ENCODE measurements at places on chromosomes 2 and 18. TPM values are rescaled to one million over a fixed set of nuclear protein-coding genes. Genes with fewer than 3 reads are reported as not detected.

GRCh38 chr18:13317801-13318200, 99.2 kb downstream of the LDLRAD4 start:
- no peaks in the 10 kb centered on the region for H3K27me3 ChIP-seq
- H3K36me3 ChIP-seq = no peaks in the 10 kb centered on the region
- no peak overlapping the region for H3K4me3 ChIP-seq
- no peaks in the 10 kb centered on the region for H3K4me1 ChIP-seq
- no peak for DNase-seq

GRCh38 chr18:74796841-74797576, 199.3 kb downstream of the ZNF407 start:
- peak; percentile 8 for DNase-seq
- H3K36me3 ChIP-seq = no peaks in the 10 kb centered on the region
- H3K27ac ChIP-seq = no peak overlapping the region
- peak overlapping the region; percentile 30 for H3K4me3 ChIP-seq
- H3K4me1 ChIP-seq = peaks cover 20% of the 10 kb centered on the region

GRCh38 chr2:234252772-234253171, 202.3 kb downstream of the SPP2 start:
- H3K4me1 ChIP-seq = peaks cover 13% of the 10 kb centered on the region
- no peaks in the 10 kb centered on the region for H3K36me3 ChIP-seq
- no peak overlapping the region for H3K4me3 ChIP-seq
- H3K27ac ChIP-seq = no peak overlapping the region
- no peak for DNase-seq

DNA sequence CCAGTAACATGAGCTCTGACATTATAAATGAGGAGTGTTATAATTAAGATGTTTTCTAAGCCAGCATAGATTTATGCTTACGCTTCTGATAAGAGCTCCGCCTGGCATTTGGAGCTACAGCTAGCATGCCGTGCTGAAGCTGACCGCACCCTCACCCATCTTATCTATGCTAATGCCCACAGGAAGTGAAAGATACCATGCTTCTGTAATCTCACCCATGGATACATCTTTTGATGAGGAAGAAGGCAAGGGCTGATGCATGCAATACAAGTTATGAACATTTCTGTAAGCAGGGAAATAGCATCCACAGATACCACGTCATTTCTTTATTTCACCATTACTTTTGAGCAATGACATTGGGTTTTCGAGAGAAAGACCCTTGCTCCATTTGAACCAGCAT, 82.3 kb downstream of the ARL4C start:
- H3K4me1 ChIP-seq = peaks cover 6% of the 10 kb centered on the region
- no peak overlapping the region for H3K4me3 ChIP-seq
- H3K27me3 ChIP-seq = no peaks in the 10 kb centered on the region
- H3K27ac ChIP-seq = no peak overlapping the region
- no peak for DNase-seq

DNA sequence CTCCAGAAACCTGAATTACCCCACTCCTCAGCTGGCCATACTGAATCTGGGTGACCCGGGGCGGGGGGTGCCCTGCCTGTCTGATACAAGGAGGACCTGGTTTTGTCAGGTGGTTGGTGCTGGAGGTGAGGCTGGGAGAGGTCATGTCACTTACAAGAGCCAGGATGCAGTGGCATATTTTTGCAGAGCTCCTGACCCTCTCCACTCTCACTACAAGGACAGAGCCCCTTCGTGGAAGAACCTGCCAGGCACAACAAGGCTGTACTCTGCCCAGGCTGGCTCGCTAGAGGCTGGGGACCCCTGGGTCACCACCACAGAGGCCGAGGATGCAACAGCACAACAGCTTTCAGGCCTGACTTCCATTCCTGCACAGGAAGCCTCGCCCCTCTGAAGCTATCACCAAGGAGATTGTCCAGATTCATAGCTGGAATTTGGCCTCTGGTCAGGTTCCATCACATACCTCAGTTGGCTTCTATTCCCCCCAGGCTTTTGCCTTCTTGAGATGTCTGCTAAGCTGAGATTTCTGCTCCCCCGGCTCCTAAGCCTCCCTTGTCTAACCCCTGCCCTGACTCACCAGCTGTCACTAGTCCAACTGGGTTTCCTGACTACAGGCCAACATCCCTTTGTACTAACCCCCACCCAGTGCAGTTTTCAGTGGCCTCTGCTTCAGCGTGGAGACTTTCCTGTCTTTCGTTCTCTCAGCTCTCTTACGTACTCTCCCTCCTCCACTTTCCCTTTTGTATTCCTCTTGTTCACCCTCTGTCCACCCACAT, 132.5 kb upstream of the EPAS1 start:
- H3K36me3 ChIP-seq = no peaks in the 10 kb centered on the region
- no peak for DNase-seq
- H3K4me1 ChIP-seq = peaks cover 26% of the 10 kb centered on the region
- H3K27ac ChIP-seq = no peak overlapping the region
- no peak overlapping the region for H3K4me3 ChIP-seq

GRCh38 chr2:162301151-162301804, 17.2 kb downstream of the IFIH1 start:
- no peaks in the 10 kb centered on the region for H3K27me3 ChIP-seq
- H3K27ac ChIP-seq = no peak overlapping the region
- peak; percentile 41 for DNase-seq
- no peaks in the 10 kb centered on the region for H3K36me3 ChIP-seq
- H3K4me1 ChIP-seq = no peaks in the 10 kb centered on the region

DNA sequence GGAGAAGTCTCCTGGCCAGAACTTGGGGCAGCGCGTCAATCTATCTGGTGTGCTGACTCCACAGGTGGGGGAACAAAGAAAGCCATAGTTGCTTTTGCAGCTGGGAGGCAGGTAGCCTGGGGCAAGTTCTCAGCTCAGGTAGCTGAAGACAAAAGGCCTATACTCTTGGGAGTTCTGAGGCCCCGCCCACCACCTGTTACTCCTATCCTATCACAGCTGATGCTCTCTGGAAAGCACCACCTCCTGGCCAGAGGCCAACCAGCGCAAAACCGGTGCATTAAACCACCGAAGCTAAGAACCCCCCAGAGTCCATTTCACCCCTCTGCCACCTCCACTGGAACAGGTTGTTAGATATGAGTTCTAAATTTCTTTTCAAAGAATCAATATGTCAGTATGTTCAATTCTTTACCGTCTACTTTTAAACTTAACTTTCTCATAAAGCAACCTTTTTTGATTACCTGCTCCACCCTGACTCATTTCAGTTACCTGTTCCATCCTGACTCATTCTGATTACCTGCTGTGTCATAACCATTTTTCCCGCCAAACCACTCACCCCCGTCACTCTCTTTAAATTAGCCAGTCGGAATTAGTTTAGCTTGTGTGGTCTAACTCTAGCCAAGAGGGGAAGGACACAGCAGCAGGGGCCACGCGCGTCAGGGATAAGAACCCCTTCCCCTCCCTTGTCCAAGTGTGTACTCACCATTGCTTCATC, 43.4 kb downstream of the UPP2 start:
- H3K27ac ChIP-seq = no peak overlapping the region
- peaks cover 9% of the 10 kb centered on the region for H3K4me1 ChIP-seq
- DNase-seq = peak; percentile 8
- H3K36me3 ChIP-seq = no peaks in the 10 kb centered on the region

DNA sequence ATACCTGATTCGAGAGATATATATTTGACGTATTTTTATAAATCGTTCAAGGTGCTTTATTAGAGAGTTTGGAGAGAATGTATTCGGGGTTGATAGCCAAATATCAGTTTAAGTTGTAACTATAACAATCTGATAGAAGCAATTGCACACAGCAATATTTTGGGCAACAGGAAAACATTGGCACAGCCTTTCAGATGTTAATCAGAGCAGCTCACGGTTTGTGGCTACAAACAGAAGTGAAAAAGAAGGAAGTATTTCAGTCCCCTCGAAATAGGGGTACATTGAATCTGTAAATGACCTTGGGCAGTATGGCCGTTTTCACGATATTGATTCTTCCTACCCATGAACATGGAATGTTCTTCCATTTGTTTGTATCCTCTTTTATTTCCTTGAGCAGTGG, 20.6 kb downstream of the SERPINB10 start:
- H3K27me3 ChIP-seq = no peaks in the 10 kb centered on the region
- no peaks in the 10 kb centered on the region for H3K4me1 ChIP-seq
- DNase-seq = no peak
- H3K4me3 ChIP-seq = no peak overlapping the region
- H3K27ac ChIP-seq = no peak overlapping the region

GRCh38 chr18:12803069-12803936, 80.7 kb downstream of the PTPN2 start:
- peaks cover 6% of the 10 kb centered on the region for H3K36me3 ChIP-seq
- no peak overlapping the region for H3K4me3 ChIP-seq
- no peak overlapping the region for H3K27ac ChIP-seq
- H3K4me1 ChIP-seq = no peaks in the 10 kb centered on the region
- H3K27me3 ChIP-seq = no peaks in the 10 kb centered on the region

DNA sequence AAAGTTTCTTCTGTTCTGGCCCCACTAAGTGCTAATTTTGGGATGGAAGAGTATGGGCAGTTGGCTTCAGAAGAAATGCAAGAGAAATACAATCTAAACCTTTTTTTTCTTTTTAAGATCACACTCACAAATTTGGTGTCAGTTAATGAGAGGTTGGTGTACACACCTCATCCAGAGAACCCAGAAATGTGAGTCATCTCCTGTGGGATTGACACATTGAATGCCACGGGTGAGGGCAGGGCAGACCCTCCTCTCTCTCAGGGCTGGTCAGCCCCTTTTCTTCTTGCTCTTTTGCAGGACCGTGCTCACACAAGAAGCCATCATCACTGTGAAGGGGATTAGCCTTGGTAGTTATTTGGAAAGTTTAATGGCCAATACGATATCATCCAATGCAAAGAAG, 19.2 kb downstream of the PRELID3A start:
- no peak overlapping the region for H3K27ac ChIP-seq
- no peaks in the 10 kb centered on the region for H3K4me1 ChIP-seq
- no peak for DNase-seq
- no peak overlapping the region for H3K4me3 ChIP-seq
- peaks cover 2% of the 10 kb centered on the region for H3K36me3 ChIP-seq

- no peaks in the 10 kb centered on the region for H3K36me3 ChIP-seq
- no peak overlapping the region for H3K4me3 ChIP-seq
- H3K4me1 ChIP-seq = no peaks in the 10 kb centered on the region
- no peak overlapping the region for H3K27ac ChIP-seq
- peak; percentile 37 for DNase-seq
Observed at GRCh38 chr2:203650860-203651613, 55.4 kb upstream of the CD28 start.

- no peak for DNase-seq
- H3K27me3 ChIP-seq = no peaks in the 10 kb centered on the region
- no peaks in the 10 kb centered on the region for H3K4me1 ChIP-seq
- no peak overlapping the region for H3K27ac ChIP-seq
Observed at GRCh38 chr2:74577448-74577847, 22.9 kb downstream of the DOK1 start.

GRCh38 chr2:21276163-21276562, 152.4 kb downstream of the TDRD15 start:
- H3K4me1 ChIP-seq = no peaks in the 10 kb centered on the region
- H3K27ac ChIP-seq = no peak overlapping the region
- H3K27me3 ChIP-seq = peaks cover 4% of the 10 kb centered on the region
- H3K36me3 ChIP-seq = no peaks in the 10 kb centered on the region
- H3K4me3 ChIP-seq = no peak overlapping the region

- H3K4me1 ChIP-seq = no peaks in the 10 kb centered on the region
- no peak for DNase-seq
- H3K36me3 ChIP-seq = peaks cover 60% of the 10 kb centered on the region
- no peak overlapping the region for H3K4me3 ChIP-seq
- no peak overlapping the region for H3K27ac ChIP-seq
Observed at GRCh38 chr2:231069379-231070054, 12.8 kb downstream of the PSMD1 start.

DNA sequence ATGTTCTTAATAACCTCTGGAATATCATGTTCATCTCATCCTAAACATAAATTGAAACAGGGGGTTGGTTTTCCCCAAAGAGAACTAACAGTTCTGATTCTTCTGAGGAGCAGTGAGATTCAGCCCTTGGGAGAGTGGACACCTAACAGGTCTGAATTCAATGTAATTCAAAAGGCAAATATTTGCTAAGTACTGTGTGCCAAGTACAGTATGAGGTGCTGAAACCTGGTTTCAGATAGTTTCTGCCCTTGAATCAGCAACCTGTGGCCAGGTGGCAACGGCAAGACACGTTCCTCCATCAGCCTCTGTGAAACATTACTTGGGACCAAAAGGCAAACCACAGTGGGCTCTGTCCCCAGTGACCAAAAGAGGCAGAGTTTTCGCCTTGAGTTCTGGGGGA, 1.3 kb downstream of the LRRC30 start:
- DNase-seq = no peak
- no peaks in the 10 kb centered on the region for H3K4me1 ChIP-seq
- H3K36me3 ChIP-seq = no peaks in the 10 kb centered on the region
- no peaks in the 10 kb centered on the region for H3K27me3 ChIP-seq
- H3K27ac ChIP-seq = no peak overlapping the region

GRCh38 chr18:11840493-11840892, 10.7 kb upstream of the CHMP1B start:
- H3K4me1 ChIP-seq = no peaks in the 10 kb centered on the region
- no peaks in the 10 kb centered on the region for H3K36me3 ChIP-seq
- no peak overlapping the region for H3K27ac ChIP-seq
- no peaks in the 10 kb centered on the region for H3K27me3 ChIP-seq

GRCh38 chr2:54149638-54150441, 34.4 kb downstream of the ACYP2 start:
- no peaks in the 10 kb centered on the region for H3K27me3 ChIP-seq
- H3K27ac ChIP-seq = no peak overlapping the region
- no peak overlapping the region for H3K4me3 ChIP-seq
- no peak for DNase-seq
- no peaks in the 10 kb centered on the region for H3K36me3 ChIP-seq

DNA sequence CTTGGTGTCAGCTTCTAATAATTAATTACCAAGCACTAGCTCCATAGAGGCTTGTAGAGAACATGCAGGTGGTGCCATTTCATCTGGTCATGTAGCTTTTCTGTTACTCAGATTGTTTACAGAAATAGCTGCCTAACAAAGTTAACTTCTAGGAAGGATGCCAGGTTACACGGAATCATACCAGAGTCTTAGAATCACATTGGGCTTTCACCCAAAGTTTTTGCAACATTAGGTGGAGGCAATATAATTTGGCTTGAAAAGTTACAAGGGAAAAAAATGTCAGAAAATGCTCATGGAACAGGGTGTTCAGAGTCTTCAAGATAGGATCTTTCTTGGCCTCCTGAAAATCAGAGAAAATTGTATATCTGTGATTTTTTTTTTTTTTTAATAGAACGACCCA, 135.6 kb downstream of the ARHGAP15 start:
- no peaks in the 10 kb centered on the region for H3K27me3 ChIP-seq
- no peaks in the 10 kb centered on the region for H3K4me1 ChIP-seq
- H3K27ac ChIP-seq = no peak overlapping the region
- DNase-seq = no peak

The NHEJ1 gene
- total RNA-seq = 16.4 TPM

The VWC2L gene
- total RNA-seq = not detected

The TCF23 gene
- not detected for total RNA-seq

The GREB1L gene
- 12.2 TPM for total RNA-seq

The POTEI gene
- total RNA-seq = 1.2 TPM

The EHD3 gene
- total RNA-seq = not detected

The EGR4 gene
- 0.37 TPM for total RNA-seq

The BZW1 gene
- 454 TPM for total RNA-seq

The SP140L gene
- total RNA-seq = 28.9 TPM

The MYO7B gene
- 0.07 TPM for total RNA-seq

The RNF152 gene
- total RNA-seq = 0.47 TPM

The ZNF521 gene
- total RNA-seq = 0.10 TPM

All from HCT116 (cell line).